ENCODE measurements at places on chromosomes 11 and 22. TPM values are rescaled to one million over a fixed set of nuclear protein-coding genes. Genes with fewer than 3 reads are reported as not detected.

The CEP57 gene
- total RNA-seq = 28.2 TPM

The POTEH gene
- not detected for total RNA-seq

The SNU13 gene
- total RNA-seq = 161 TPM

The CARNS1 gene
- total RNA-seq = not detected

The SORL1 gene
- 0.07 TPM for total RNA-seq

The NAGA gene
- total RNA-seq = 57.2 TPM

The C11orf65 gene
- total RNA-seq = 0.67 TPM

The CHST1 gene
- total RNA-seq = 3.9 TPM

The APOBEC3F gene
- 10.6 TPM for total RNA-seq

The C11orf97 gene
- total RNA-seq = not detected

The OR4X1 gene
- not detected for total RNA-seq

The FAM180B gene
- not detected for total RNA-seq

The SLC1A2 gene
- not detected for total RNA-seq

The TBX10 gene
- total RNA-seq = not detected

The WNT11 gene
- total RNA-seq = not detected

The RANBP1 gene
- total RNA-seq = 521 TPM

The FAM118B gene
- 30.2 TPM for total RNA-seq

The TREH gene
- total RNA-seq = not detected

The UPK3A gene
- total RNA-seq = not detected

The OR5A1 gene
- not detected for total RNA-seq

The SLC36A4 gene
- 7.1 TPM for total RNA-seq

The PIH1D2 gene
- total RNA-seq = 0.64 TPM

The PCSK7 gene
- total RNA-seq = 48.4 TPM

The KRTAP5-7 gene
- not detected for total RNA-seq

The SYCE3 gene
- total RNA-seq = not detected

The NEFH gene
- total RNA-seq = 2.1 TPM

The LRRC51 gene
- 2.6 TPM for total RNA-seq
